ENCODE measurements at places on chromosomes 12 and 14.

DNA sequence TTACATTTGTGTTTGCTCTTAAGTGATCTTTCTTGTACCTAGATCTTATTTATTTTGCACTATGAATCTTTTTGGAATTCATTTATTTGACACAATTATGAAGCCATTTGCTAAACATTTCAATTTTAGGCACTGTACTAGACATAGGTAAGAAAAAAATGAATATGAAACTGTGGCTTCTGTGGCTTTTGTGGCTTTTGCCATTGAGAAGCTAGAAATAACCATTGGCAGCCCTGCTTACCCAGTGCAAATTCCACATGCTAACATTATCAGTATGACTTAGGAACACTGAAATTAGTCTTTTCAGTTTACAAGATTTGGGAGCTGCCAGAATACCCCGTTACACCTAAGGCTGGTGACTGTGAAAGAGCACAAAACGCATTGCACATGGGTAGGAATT is 60.1 kb downstream of the FSCB start:
- DNase-seq: no peak
- no peak overlapping the region for H3K27ac ChIP-seq
- no peaks in the 10 kb centered on the region for H3K4me1 ChIP-seq

- no peak overlapping the region for H3K4me3 ChIP-seq
- DNase-seq: no peak
- H3K4me1 ChIP-seq: no peaks in the 10 kb centered on the region
- peaks cover 4% of the 10 kb centered on the region for H3K27me3 ChIP-seq
- H3K27ac ChIP-seq: no peak overlapping the region
- H3K36me3 ChIP-seq: no peaks in the 10 kb centered on the region
These were observed 6.5 kb downstream of the CCDC60 start for GRCh38 chr12:119341020-119341419.

GRCh38 chr12:53749986-53750811 is 1.6 kb downstream of the CISTR start:
- no peak for DNase-seq
- peaks cover 8% of the 10 kb centered on the region for H3K4me1 ChIP-seq
- peaks cover 6% of the 10 kb centered on the region for H3K27me3 ChIP-seq
- peak overlapping the region; percentile 49 for H3K4me3 ChIP-seq

DNA sequence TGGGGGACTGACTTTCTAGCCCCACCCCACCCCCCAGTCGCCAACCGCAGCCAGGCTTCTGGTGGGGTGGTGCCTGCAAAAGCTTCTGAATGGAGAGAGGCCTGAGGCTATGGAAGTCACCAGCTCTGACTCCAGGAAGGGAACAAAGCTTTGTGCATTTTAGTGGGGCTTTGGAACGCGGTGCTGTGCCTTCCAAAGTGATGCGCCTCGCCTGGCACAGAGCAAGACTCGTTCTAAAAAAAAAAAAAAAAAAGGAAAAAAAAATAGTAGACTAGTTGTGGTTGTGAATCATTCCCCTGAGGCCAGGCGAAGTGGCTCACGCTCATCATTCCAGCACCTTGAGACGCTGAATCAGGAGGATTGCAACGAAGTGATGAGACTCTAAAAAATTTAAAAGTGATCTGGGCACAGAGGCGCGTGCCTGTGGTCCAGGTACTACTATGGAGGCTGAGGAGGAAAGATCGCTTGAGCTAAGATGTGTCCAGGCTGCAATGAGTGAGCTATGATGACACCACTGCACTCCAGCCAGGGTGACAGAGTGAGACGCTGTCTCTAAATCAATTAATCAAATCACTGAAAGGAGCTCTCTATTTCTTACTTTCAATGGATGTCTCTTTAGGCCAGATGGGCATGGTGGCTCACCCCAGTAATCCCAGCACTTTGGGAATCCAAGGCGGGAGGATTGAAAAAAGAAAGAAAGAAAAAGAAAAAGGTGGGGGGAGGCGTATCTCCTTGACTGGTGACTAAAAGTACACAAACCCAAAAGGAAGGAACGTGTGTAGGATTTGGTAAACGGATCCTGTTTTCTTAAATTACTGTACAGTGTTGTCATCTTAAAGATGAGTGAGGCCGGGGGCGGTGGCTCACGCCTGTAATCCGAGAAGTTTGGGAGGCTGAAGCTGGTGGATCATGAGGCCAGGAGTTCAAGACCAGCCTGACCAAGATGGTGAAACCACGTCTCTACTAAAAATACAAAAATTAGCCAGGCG is 259.6 kb upstream of the ALG10B start:
- H3K27me3 ChIP-seq: no peaks in the 10 kb centered on the region
- H3K4me1 ChIP-seq: no peaks in the 10 kb centered on the region
